T-helper 9 cell (primary cell): ENCODE measurements at places on chromosomes 11 and 22.
A peak's percentile ranks its signal among the peaks of the same experiment; 100 is the strongest.

DNA sequence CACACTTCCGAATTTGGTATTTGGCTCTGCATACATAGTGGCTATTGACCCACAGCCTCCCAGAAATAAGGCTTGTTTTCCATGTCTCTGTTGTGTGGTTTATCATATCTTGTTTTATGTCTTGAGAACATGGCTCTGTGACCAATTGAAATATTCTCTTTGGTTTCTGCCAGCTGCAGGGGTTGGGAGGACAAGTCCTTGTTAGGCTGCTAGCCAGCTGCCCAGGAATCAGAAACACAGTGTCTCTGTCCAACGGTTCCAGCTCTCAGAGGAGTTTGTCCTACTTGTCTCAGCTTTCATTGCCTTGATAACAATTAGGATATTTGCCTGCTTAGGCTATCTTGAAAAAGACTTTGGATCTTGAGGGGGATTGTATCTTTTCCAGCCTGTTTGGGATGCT is 6.0 kb upstream of the SLC7A4 start:
- DNase-seq, result no peak

- DNase-seq, result no peak
Observed at GRCh38 chr11:8871962-8872361, 39.0 kb upstream of the AKIP1 start.

DNA sequence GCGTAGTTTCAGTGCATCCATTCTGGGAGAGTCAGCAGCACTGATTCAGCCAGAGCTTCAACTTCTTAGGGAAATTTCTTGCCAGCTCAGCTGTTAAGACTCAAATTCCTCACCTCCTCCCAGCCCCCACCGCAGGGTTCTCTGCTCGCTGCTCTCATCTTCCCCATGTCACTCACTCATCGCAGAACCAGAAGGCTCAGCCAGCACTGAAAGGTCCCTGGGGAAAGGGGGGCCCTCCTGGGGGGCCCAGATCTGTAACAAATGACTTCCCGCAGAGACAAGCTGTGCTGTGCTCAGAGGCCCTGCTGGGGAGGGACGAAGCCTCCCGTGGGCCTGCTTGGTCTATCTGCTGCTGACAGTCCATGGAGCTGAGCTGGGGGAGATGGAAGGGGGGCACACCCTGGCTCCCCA is 220.6 kb downstream of the NTM start:
- DNase-seq, result no peak

DNA sequence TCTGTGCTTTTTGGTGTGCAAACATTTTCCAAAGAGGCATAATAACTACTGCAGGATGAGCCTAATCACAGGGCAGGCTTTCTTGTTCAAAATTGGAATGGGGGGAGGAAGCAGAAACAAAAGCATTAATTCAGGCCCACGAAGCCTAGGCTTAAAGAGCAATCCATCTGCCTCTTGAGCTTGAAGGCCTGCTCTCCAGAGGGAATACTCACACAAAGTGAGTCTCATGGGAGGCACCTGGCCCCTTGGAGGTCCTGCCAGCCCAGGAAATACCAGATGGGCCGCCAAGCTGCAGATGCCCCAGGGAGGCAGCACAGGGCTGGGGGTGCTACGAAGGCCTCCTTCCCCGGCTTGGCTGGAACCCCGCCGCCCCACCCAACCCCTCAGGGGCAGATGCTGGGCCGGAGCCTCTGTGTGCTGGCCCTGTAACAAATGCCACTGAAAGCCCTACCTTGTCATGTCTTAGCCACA is 39.3 kb upstream of the COMT start:
- no peak for DNase-seq

DNA sequence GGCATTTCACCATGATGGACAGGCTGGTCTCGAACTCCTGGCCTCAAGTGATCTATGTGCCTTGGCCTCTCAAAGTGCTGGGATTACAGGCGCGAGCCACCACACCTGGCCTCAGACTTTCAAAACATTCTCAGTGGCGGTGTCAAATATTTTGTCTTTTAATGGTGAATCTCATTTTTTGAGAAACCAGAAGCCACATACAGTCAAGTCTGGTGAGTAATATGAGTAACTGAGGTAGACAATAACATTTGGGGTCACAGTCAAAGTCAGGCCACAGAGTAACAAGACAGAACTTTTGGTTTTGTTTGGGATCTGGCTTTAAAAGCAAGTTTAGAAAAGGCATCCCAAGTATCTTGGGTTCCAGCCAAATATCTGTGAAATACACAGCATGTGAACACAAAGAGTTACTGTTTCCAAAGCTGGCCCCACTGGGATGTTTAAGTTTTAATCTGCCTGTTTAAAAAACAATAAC is 5.6 kb upstream of the TMA7B start:
- no peak for DNase-seq

DNA sequence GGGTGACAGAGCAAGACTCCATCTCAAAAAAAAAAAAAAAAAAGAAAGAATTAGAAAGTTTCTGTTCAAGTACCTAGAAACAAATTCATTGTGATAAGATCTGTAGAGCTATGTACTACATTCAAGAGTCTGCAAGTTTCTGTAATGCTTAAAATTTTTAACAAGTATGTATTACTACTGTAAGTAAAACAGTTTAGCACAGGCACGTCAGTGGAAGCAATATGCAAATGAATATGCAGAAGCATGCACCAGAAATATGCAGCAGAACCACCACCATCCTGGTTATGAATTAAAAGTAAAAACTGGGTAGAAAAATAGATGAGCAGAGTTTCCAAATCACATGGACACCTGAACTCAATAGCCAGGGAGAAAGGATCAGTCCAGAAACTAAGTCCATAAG is 19.3 kb downstream of the SBF2 start:
- no peak for DNase-seq

DNA sequence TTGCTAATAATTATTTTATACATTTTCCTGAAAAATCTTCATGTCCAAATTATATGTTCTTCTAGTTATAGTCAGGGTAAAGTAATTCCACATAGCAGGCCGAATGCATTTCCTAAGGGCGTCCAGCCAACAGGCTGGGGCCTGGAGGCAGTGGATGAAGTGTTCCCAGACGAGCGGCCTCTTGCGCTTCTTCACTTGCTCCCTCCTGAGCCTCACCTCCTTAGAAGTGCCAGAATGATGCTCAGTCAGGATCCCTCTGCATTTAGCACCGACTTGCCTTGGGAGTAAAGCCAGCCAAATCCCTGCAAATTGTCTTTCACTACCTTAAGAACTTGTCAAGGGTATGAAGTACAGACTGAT is 1.5 kb downstream of the OLFML1 start:
- DNase-seq, result no peak

DNA sequence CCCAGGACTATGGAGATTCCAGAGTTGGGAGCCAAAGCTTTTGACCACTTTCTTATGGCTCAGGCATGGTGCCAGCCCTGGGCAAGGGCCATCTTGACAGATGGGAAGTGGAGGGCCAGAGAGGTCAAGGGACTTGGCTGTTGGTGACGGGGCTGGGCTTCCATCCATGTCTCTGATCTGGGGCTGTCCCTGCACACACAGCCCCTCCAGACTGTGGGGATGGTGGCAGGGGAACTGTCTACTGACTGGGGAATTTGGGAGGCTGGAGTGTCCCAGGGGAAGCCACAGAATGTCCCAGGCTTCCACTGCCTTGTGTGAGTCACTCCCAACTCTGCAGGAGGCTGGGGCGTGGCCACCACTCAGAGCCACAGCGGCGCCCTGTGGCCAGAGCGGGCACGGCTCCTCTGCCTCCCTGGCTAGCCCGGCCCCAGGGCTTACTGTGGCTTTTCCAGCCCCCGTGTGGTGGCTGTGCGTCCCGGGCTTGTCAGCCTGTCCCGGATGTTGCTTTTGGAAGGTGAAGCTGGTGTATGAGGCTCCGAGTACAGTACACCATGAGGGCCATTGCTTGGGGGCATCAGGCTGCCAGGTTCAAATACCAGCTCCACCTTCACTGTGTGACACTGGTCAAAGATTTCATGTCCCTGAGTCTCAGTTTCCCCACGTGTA is 19.6 kb downstream of the C22orf23 start:
- peak; percentile 67 for DNase-seq

DNA sequence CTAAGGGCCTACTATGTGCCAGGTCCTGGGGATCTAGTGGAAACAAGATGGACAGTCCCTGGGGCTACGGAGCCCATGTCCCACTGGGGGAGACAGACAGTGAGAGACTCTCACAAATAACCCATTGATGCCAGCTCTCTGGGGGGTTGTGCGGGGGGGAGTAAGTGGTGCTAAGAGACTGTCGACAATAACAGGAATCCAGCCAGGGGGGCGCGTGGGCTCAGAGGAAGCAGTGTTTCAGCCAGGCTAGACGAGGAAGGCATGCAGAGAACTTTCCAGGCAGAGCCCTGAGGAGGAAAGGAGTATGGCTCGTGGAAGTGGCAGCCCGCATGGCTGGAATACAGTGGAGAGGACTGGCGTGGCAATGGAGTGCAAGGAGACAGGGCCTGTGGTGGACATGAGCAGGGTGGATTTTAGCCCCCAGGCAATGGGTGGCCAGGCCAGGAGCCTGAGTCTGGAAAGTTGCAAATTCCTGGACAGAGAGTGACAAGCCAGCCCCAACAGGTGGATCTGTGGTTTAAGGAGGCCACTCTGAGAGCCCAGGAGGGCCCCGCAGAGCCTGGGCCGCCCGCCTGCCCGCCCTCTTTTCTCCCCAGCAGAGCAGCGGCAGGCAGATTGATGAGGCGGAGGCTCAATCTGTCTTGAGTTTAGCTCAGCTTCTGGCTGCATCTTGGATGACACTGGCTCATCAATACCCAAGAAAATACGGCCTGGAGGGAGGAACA is 40.0 kb upstream of the TCF20 start:
- DNase-seq, result no peak

GRCh38 chr11:12592283-12592682 is 81.9 kb upstream of the TEAD1 start:
- no peak for DNase-seq

DNA sequence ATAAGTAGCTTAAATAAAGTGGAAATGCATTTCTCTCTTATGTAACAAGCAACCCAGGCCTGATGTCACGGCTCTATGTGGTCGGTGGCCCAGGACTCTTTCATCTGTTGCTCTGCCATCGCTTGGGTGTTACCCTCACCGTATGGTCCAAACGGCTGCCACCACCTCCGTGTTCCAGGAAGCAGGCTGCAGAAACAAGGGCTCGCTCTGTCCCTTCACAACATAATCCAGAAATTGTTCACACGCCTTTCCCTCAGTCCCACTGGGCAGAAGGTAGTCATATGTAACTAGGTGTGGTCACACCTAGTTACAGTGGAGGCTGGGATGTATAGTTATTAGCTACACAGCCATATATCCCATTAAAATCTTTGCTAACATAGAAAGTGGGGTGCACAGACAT is 421.0 kb downstream of the SOX6 start:
- DNase-seq, result no peak

DNA sequence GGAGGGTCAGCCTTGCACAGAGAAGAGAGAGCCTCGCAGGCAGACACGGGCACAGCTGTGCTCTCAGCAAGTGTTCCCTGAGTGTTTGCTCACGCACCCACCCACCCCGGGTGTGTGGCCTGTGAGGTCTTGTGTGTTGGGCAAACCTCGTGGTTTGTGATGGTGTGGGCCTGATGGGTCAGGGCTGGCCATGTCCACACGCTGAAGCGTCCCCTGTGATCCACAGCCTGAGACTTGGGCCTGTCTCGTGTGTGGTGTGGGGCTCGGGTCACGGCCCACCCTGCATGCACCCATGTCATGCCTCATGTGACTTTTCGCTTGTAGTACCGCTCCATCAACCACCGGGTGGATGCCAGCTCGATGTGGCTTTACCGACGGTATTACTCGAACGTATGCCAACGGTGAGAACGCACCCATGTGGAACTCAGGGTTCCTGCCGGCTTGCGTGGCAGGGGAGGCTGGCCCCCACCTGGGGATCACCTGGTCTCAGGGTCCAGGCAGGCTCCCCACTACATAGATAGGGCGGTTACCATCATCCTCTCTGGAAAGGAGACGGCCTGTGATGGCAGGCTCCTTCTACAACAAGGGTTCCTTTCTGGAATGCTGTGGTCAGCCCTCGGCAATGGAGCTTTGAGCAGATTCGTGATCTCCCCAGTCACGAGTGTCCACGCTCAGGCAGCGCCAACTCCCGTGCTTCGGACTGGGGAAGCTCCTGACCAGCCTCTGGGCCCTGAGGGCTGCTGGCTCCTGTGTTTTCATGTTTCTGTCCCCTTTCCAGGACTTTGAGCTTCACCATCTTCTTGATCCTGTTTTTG is 5.9 kb downstream of the TPCN2 start:
- no peak for DNase-seq

DNA sequence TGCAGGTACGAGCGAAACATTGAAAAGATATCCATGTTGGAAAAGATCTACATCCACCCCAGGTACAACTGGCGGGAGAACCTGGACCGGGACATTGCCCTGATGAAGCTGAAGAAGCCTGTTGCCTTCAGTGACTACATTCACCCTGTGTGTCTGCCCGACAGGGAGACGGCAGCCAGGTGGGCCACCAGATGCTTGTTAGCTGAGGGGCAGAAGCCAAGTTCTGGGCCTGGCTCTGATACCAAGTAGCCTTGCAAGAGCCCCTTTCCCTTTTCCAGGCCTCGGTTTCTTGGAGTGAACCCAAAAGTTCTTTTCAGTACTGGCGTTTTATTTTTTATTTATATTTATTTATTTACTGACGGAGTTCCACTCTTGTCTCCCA is 9.6 kb downstream of the F2 start:
- no peak for DNase-seq

- no peak for DNase-seq
Observed at GRCh38 chr11:64947208-64947814, 11.6 kb upstream of the GPHA2 start.

DNA sequence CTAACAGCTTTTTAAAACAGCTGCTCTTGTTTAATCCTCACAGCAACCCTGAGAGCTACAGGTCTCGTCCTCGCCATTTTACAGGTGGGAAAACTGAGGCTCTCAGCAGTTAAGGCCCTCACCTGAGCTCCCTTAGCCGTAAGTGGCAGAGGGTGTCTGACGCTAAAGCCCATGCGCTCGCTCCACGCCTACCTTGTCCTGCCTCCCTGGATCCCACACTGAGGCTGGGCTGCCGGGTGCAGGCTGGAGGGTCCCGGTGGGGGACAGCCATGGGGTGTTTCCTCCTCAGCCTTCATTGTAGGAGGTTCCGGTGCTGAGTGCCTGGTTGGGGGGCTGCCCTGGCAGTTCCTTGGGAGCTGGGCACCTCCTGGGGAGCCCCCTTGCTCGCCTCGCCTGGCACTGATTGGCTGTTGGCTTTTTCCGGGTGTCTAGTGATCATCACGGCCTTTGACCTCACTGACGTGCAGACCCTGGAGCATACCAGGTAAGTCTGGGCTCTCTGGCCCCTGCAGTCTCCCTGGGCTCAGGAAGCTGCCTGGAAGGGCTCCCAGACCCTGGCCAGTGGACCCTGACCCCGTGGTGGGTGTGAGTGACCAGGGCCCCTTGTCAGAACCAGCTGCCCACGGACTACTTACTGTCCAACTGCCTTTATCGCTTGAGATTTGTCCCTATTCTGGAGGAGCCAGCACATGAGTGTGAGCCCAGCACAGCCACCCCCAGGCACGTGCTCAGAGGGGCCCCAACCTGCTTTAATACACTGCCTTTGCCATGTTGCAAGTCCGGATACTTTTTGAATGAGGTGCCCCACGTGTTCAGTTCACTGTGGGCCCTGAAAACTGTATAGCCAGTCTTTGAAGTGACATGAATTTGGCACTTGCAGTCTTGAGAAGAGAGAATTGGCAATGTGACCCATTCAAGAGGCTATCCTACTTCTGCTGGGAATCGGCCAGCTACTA is 12.6 kb downstream of the RAB36 start:
- no peak for DNase-seq

- DNase-seq, result no peak
Observed at GRCh38 chr11:60145677-60146076, 37.2 kb downstream of the MS4A6A start.
